PC-9 (cell line): ENCODE measurements at places on chromosomes 4 and X.

DNA sequence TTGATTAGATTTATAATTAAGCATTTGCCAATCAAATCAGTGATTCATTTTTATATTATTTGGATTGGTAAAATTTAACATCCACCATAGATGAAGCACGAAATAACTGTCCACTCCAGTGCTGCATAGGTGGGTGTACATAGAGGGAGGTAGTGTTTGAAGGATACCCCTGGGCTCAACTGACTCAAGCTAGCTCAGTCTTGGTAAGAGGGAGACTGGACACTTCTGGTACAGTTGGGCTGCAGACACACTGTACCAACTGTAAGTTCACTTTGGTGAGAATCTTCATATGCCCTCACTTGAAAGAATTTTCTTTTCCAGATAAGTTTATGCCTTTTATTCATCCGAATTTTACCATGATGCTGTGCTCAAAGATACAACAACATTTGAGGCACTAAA, 48.6 kb upstream of the UGT2B15 start:
- no peaks in the 10 kb centered on the region for H3K27me3 ChIP-seq
- H3K36me3 ChIP-seq = no peaks in the 10 kb centered on the region
- H3K4me1 ChIP-seq = no peaks in the 10 kb centered on the region
- no peak overlapping the region for H3K4me3 ChIP-seq
- no peak overlapping the region for H3K27ac ChIP-seq

- no peak overlapping the region for H3K4me3 ChIP-seq
- no peaks in the 10 kb centered on the region for H3K4me1 ChIP-seq
- no peaks in the 10 kb centered on the region for H3K27me3 ChIP-seq
- DNase-seq = no peak
- no peaks in the 10 kb centered on the region for H3K36me3 ChIP-seq
Measured at GRCh38 chrX:138651494-138651893, 60.0 kb downstream of the FGF13 start.

GRCh38 chr4:48334900-48335384, 6.4 kb upstream of the SLAIN2 start:
- H3K27me3 ChIP-seq = no peaks in the 10 kb centered on the region
- H3K27ac ChIP-seq = no peak overlapping the region
- no peak overlapping the region for H3K4me3 ChIP-seq
- no peaks in the 10 kb centered on the region for H3K36me3 ChIP-seq
- peaks cover 62% of the 10 kb centered on the region for H3K4me1 ChIP-seq

- H3K4me1 ChIP-seq = no peaks in the 10 kb centered on the region
- no peak for DNase-seq
- H3K27ac ChIP-seq = no peak overlapping the region
- no peaks in the 10 kb centered on the region for H3K27me3 ChIP-seq
- H3K4me3 ChIP-seq = no peak overlapping the region
Measured at GRCh38 chrX:96578781-96579180, 105.9 kb upstream of the DIAPH2 start.

GRCh38 chrX:35743331-35743730, 54.8 kb upstream of the MAGEB16 start:
- no peak overlapping the region for H3K27ac ChIP-seq
- no peaks in the 10 kb centered on the region for H3K4me1 ChIP-seq
- no peak for DNase-seq
- H3K27me3 ChIP-seq = no peaks in the 10 kb centered on the region
- H3K36me3 ChIP-seq = no peaks in the 10 kb centered on the region

GRCh38 chr4:3213106-3213425, 35.9 kb upstream of the MSANTD1 start:
- no peak overlapping the region for H3K27ac ChIP-seq
- DNase-seq = no peak
- H3K4me3 ChIP-seq = no peak overlapping the region
- no peaks in the 10 kb centered on the region for H3K36me3 ChIP-seq
- H3K27me3 ChIP-seq = no peaks in the 10 kb centered on the region
